T-helper 2 cell (primary cell): ENCODE measurements at places on chromosomes 11 and 22.

DNA sequence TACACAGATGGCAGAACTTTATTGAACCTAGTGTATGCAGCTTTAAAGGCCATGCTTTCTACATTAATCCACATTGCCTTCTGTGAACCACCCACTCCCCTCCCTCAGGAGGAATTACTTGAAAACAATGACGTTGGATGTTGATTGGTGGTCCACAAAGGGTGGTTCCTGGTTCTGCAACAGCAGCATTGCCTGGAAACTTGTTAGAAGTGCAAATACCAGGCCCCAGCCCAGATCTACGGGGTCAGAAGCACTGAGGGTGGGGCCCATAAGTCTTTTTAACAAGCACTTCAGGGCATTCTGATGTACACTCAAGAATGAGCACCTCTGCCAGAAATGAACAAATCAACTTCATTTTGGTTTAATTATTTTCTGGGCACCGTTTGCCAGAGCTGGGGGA, 91.0 kb downstream of the ISX start:
- DNase-seq = no peak

DNA sequence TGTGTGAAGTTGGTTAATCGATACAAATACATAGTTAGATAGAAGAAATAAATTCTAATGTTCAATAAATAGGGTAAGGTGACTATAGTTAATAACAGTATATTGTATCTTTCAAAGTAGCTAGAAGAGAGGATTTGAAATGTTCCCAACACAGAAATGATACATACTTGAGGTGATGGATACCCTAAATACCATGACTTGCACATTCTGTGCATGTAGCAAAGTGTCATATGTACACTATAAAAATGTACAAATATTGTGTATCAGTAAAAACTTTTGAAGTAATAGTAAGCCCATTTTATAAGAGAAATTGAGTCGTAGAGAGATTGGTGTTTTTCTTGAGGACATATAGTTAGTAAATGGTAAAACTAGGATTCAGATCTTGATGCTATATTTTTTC, 56.4 kb upstream of the PGR start:
- DNase-seq = no peak

- no peak for DNase-seq
Measured at GRCh38 chr11:97364047-97364446, 974.2 kb downstream of the JRKL start.

GRCh38 chr11:94129512-94130297, 1.1 kb downstream of the PANX1 start:
- DNase-seq = peak; percentile 4

GRCh38 chr11:110757066-110757465, 44.8 kb upstream of the ARHGAP20 start:
- DNase-seq = no peak

DNA sequence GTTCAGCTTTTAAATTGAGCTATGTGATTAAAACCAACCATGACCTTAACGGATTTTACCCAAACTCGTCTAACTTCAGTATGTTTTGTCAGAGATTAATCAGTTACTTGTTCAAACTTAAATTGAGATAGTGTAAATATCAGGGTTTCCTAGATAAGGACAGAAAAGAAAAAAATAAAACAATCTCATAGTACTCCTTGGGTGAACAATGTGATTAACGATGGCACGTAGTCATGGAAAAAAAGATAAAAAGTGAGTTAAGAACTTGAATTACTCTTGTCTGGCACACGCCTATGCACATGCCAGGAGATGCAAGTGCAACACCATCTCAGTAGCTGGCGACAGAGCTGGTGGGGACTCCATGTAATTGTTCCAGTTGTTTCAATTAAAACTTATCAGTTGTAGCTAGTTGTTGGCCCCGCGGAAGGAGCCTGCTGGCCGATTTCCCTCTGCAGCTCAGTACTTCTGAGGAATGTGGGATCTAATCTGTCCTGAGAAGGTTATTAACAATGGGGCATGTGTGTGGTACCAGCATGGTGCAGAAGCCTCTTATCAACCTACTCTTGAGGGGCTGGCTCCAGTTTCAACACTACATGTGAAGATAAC, 3.0 kb downstream of the RASSF10 start:
- DNase-seq = no peak

GRCh38 chr11:116397602-116398084, 375.1 kb downstream of the BUD13 start:
- no peak for DNase-seq

DNA sequence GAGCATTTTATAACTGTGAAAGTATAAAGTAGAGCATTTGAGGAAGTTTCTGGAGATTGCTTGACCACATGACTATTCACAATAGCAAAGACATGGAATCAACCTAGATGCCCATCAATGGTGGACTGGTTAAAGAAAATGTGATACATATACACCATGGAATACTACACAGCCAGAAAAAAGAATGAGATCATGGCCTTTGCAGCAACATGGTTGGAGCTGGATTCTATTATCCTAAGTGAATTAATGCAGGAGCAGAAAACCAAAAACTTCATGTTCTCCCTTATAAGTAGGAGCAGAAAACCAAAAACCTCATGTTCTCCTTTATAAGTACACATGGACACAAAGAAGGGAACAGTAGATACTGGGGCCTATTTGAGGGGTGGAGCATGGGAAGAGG, 30.3 kb downstream of the UVRAG start:
- no peak for DNase-seq

GRCh38 chr11:14315130-14315529, 43.9 kb downstream of the RRAS2 start:
- DNase-seq = no peak
